ENCODE measurements at places on chromosomes 4 and X. TPM values are rescaled to one million over a fixed set of nuclear protein-coding genes. Genes with fewer than 3 reads are reported as not detected.

MID1 gene
- total RNA-seq = 3.0 TPM

TRIM2 gene
- 14.5 TPM for total RNA-seq

CTAG1B gene
- total RNA-seq = not detected

PDGFRA gene
- total RNA-seq = 0.24 TPM

HELT gene
- not detected for total RNA-seq

GPRASP3 gene
- total RNA-seq = 1.7 TPM

All from tracheal epithelial cell (primary cell).